Fibroblast of the conjunctiva (primary cell): ENCODE measurements at places on chromosomes 5 and 9.

GRCh38 chr9:134004131-134004873 lies 12.2 kb upstream of the VAV2 start:
- no peak for DNase-seq

DNA sequence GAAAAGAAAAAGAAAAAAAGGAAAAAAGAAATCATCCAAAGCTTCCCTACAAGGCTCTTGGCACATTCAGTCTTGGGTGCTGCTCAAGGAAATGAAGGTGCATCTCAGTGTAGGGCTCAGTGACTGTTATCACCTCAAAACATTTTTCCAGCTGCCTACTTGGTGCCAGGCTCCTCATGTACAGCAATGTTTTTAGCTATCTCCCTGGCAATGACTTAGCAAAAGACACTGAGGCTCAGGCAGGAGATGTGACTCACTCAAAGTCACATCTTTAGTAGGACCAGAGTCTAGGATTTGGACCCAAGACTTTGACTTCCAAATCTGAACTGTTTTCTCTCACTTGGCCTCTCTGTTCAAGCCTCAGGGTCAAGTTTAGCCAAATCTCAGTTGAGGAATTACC lies 264.2 kb downstream of the CRB2 start:
- no peak for DNase-seq

GRCh38 chr5:156094001-156094400 lies 233.0 kb upstream of the SGCD start:
- DNase-seq = no peak

GRCh38 chr9:127844821-127845359 lies 9.6 kb downstream of the ENG start:
- DNase-seq = no peak

GRCh38 chr5:111486055-111486454 lies 26.3 kb downstream of the STARD4 start:
- DNase-seq = no peak

DNA sequence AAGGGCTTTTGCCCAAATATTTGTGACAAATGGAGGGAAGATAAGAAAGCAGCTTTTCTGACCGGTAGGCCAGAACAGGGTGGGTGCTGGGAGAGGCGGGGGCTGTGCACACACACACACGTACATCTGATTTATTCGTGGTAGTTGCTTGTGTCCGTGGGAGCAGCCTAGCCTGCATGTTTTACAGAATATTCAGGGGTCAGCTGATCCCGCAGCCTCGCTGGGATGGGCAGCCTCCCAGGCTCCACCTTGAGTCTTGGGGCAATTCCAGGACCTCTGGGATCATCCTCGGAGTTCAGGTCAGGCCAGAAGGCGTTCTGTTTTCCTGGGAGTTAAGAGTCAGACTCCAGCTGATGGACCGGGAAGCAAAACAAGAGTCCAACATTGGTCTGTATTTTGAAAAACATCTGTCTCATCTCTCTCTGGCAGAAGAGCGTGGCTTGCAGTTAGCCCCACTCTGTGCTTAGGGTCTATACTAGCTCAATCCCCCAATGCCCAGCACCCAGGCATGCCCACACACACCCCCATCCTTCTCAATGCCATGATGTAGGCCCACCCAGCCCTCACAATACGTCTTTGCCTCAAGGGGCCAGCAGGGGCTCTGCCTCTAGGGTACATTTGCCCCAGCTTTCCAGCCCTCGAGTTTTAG lies 210.6 kb downstream of the GOLPH3 start:
- DNase-seq = no peak

DNA sequence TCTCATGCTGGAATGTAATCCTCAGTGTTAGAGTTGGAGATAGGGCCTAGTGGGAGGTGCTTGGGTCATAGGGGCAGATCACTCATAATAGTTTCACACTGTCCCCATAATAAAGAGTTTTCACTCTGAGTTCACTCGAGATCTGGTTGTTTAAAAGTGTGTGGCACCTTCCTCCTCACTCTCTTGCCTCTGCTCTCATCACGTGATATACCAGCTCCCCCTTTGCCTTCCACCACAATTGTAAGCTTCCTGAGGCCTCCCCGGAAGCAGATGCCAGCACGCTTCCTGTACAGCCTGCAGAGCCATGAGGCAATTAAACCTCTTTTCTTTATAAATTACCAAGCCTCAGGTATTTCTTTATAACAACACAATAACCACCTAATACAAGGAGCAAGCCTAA lies 3.8 kb upstream of the KLHL3 start:
- no peak for DNase-seq

DNA sequence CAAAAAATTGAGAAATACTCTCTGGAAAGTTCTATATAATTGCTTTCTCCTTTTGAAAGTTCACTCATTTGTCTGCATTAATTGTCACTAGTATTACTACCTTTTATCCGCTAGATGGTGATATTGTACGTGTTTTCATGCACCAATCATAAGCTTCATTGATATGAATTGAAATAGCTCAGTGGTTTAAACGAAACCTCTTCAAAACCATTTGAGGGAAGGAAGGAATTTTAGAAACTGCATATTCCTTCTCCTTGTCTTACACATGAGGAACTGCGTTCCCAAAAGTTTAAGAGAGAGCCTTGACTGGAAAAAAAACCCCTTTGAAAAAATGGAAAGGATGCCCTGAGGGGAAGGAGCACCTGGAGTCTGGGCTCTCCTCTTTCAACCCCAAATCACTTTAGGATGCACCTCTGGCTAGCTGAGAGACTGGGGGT lies 98.6 kb downstream of the YTHDC2 start:
- DNase-seq = peak; percentile 16

- DNase-seq = no peak
These were observed 71.3 kb downstream of the LIX1 start for GRCh38 chr5:97071101-97071500.

GRCh38 chr9:137664676-137665075 lies 45.9 kb downstream of the EHMT1 start:
- DNase-seq = no peak

DNA sequence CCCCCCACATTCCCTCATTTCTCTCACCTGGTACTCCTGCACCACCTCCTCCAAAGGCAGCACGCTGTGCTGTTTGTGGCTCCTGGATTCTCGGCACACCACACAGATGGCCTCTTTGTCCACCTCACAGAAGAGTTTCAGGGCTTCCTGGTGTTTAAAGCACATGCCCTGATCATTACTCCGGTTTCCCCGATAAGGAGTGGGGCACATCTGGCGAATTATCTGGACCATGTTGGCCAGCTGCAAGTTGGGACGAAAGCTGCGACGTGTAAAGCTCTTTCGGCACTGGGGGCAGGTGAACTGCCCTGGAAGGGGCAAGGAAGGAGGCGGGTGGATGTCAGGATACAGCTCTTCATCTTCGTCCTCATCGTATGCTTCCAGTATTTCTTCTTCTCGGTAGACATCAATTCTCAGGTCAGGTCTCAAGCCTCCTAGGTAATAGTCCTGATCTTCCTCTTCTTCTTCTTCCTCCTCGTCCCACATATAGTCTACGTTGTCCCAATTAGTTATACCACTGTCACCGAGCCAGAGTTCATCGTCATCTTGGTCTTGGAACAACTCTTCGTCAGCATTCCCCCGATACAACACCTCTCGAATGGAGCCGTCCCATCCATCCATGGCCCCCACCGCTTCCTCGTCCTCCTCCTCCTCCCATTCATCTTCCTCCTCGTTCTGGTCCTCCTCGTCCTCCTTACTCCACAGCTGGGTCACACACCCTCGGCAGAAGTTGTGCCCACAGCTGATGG lies 796 bp downstream of the TRIM52 start:
- no peak for DNase-seq

GRCh38 chr9:21402386-21403251 lies 6.3 kb upstream of the IFNA8 start:
- DNase-seq = no peak

- no peak for DNase-seq
These were observed 79.6 kb upstream of the FREM1 start for GRCh38 chr9:14989811-14990210.

DNA sequence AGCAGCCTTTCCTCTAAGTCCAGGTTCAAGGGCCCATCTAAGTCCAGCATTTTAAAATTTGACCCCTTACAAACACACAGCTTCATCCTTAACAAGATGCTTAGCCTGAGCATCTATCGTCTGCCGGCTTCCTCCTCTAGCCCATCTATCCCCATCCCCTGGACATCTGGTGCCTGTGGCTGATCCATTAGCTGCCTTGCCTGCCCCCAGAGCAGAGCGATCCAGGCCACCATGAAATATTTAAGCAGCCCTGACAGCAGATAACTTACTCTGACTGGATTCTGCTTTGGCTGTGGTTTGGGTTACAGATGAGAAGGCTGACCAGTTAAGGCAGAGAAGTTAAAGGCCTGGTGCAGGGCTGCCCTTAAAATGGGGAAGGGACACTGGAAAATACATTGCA lies 30.9 kb upstream of the CPEB4 start:
- no peak for DNase-seq

DNA sequence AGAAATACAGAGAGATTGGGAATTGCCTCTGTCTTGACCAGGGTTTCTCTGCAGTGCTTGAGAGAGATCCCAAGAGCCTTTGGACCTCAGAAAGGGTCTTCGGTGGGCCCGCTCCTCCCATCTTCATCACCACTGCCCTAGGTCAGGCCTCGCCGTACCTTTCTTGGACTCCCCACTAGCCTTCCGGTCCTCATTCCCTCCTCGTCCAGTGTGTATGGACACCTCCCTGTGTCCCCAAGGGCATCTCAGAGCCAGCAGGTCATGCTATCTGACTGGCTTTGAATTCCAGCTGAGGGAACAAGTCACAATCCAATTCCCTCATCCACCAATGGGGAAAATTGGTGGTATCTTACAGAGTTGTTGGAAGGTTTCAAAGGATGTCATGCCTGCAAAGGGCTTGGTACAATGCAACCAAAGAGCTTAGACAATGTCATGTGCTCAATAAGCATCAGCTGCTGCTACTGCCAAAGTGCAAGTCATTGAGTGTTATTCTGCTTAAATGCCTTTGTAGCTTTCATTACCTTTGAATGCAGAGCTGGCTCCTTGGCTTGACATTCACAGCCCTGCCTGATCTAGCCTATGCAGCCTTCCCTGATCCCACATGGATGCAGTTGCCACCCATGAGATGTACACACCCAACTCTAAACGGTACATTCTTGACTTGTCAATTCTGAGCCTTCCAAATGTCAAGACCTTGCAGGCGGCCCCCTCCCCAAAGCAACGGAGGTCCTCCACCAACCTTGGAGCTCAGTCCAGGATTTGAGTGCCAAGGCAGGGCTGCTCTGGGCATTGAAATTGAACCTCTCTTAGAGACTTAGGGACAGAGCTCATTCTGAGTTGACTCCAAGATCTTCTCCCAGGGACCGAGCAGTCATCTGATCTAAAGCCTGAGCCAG lies 58.0 kb downstream of the HRH2 start:
- DNase-seq = no peak

GRCh38 chr9:122402874-122403273 lies 32.0 kb downstream of the PTGS1 start:
- DNase-seq = no peak
